ENCODE measurements at places on chromosomes 4 and X. TPM values are rescaled to one million over a fixed set of nuclear protein-coding genes. Genes with fewer than 3 reads are reported as not detected.

The RBMXL3 gene
- not detected for total RNA-seq

The PIGA gene
- total RNA-seq: 4.0 TPM

The GPR119 gene
- total RNA-seq: 1.5 TPM

The SUPT20HL1 gene
- not detected for total RNA-seq

DNA sequence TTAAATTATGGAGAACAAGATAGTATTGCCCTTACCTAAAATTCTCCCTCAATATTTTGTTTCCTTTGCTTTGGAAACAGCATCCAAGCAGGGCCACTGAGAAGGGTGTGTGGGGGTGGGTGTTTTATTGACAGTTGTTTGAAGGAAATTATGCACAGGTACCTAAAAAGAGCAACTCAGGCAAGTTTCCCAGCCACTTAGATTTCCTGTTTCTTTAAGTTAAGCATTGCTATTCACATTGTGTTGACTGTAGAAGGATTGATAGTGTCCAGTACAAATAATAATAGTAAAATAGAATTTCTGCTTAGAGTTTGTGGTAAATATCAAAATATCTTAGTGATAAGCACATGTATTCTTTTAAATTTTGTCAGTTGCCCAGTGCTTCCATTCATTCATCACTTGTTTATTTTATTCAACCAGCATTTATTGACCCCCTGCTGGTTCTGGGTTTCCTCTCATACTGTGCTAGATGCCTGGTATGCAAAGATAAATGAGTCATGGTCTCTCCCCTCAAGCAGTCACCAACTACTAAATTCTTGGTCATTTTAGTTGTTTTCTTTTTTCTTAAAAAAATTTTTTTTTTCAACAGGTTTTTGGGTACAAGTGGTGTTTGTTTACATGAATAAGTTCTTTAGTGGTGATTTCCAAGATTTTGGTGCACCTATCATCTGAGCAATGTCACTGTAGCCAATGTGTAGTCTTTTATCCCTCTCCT, 50.0 kb downstream of the GALNT7 start:
- no peak overlapping the region for H3K27ac ChIP-seq
- H3K4me3 ChIP-seq: no peak overlapping the region
- H3K27me3 ChIP-seq: no peaks in the 10 kb centered on the region
- H3K4me1 ChIP-seq: no peaks in the 10 kb centered on the region
- no peak for DNase-seq

DNA sequence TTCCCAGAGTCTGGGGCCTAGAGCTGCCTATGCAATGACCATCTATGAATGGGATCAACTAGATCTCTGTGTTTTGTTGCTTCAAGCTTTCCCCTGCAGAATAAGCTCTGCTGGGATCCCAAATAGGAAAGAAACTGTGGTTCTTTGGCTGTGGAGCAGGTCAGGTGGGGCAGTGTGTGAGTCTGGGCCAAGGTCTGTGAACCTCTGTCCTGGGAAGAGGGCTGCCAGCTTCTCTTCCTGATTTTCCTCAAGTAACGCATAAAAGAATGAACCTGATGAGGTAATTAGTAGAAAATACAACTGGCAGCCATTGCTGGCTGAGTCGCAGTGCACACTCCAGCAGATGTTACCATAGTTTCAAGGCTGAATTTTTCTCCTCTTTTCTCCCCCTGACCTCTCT, 4.6 kb upstream of the PIN4 start:
- no peaks in the 10 kb centered on the region for H3K36me3 ChIP-seq
- no peak overlapping the region for H3K4me3 ChIP-seq
- H3K27ac ChIP-seq: no peak overlapping the region
- H3K27me3 ChIP-seq: peaks cover 3% of the 10 kb centered on the region

DNA sequence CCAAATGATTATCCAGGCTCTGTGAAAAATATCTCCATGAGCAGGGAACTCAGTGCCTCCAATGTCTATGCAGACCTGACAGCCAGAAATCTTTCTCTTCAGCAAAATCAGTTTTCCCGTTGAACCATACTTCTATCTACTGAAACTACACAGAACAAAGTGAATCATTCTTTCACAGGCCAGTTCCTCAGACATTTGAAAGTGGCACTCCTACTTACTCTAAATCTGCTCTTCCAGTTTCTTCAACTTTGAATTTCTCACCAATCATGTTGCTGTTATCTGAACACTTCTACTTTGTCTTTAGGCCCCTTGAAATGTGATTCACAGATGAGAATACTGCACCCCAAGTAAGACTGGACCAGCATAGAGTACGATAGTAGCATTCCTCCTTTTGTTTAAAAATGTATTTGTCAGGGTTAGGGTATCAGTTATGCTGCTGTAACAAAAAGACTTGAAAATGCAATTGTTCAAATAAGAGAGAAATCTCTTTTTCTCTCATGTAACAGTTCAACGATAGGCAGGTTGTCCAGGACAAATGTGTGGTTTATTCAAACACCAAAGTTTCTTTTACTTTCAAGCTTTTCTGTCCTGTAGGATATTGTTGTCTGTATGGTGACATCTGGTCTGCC, 210.6 kb upstream of the KLF3 start:
- no peaks in the 10 kb centered on the region for H3K36me3 ChIP-seq
- no peak overlapping the region for H3K4me3 ChIP-seq
- no peak for DNase-seq
- H3K27ac ChIP-seq: no peak overlapping the region
- no peaks in the 10 kb centered on the region for H3K27me3 ChIP-seq

DNA sequence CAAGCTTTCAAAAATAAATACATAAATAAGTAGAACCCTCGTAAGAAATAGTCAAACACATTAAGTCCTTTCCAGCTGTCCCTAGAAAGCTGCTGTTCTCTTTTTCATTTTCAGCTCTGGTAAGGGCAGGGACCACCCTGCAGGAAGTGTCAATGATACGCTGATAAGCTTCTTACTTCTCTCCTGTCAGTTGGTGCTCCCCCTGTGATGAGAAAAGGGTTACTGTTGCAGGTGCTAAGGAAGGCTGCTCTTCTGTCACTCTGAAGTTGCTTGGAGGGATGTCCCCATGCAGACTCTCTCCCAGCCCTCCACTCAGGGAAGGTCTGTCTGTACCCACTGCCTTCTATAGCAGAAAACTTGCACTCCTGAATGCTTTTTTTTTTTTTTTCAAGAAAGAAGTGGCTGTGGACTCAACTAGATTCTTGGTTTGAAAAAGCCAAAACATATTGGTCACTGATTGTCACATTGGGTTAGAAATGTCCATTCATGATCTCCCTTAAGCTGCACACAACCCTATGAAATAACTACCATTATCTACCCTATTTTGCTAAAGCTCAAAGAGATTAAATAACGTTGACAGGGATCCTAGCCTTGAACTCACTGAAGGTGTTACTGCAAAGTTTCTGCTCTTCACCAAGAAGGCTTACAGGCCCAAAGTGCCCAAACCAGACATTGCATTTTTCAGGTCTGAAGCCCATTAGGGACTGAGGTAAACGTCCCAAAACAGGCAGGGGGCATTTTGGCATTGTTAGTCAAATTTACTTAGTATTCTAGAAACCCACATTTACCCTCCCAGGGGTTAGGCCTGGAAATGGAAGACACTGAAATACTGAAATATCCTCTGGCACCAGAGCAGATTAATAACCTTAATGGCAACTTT, 1.2 kb downstream of the CXCL3 start:
- no peak overlapping the region for H3K4me3 ChIP-seq
- no peak for DNase-seq
- no peaks in the 10 kb centered on the region for H3K36me3 ChIP-seq
- H3K27me3 ChIP-seq: no peaks in the 10 kb centered on the region

DNA sequence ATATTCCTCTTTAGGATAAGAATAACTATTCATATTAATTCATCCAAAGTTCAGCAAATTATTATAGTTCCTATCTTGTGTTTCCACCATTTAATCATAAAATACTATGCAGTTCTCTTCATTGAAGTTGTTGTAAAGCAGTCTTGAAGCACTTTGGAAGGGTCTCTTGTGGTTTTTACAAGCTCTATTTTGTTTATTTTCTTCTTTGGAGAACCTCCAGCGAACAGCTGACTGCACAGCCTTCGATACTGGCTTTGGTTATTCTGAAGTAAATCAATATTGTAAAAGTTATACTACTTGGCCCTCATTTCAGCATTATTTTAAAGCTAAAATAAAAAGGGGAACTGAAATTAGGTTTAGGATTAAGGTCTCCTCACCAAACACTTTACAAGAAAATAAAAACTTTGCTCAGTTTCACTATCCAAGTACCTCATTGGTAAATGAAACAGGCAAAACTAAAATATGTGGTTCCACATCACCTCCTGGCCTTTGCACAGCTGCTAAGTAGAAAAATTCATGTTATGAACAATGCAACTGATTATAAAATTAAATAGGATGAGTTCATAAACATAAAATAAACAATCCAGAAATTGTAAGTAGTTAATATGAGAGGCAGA, 1629.2 kb upstream of the ADGRL3 start:
- no peaks in the 10 kb centered on the region for H3K27me3 ChIP-seq
- H3K27ac ChIP-seq: no peak overlapping the region
- no peaks in the 10 kb centered on the region for H3K36me3 ChIP-seq
- no peaks in the 10 kb centered on the region for H3K4me1 ChIP-seq
- H3K4me3 ChIP-seq: no peak overlapping the region
- no peak for DNase-seq

DNA sequence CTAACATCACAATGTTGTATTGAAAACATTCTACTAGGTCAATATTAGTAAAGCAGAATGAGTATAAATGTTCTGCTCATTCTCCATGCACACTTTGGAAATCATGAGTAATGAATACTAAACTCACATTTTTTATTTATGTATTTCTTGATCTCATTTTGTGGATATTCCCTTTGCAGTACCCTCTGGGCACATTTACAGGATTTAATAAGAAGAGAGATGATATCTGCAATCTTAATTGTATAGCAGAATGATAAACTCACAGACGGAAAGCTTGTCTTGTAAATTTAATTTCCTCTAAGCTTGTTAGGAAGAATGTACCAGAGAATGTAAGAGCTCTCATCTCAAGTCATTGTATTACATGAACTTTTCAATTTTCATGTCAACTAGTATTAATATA, 1279.7 kb downstream of the PCDH7 start:
- H3K4me1 ChIP-seq: no peaks in the 10 kb centered on the region
- H3K27me3 ChIP-seq: no peaks in the 10 kb centered on the region
- H3K4me3 ChIP-seq: no peak overlapping the region
- DNase-seq: no peak
- no peak overlapping the region for H3K27ac ChIP-seq
- H3K36me3 ChIP-seq: no peaks in the 10 kb centered on the region

DNA sequence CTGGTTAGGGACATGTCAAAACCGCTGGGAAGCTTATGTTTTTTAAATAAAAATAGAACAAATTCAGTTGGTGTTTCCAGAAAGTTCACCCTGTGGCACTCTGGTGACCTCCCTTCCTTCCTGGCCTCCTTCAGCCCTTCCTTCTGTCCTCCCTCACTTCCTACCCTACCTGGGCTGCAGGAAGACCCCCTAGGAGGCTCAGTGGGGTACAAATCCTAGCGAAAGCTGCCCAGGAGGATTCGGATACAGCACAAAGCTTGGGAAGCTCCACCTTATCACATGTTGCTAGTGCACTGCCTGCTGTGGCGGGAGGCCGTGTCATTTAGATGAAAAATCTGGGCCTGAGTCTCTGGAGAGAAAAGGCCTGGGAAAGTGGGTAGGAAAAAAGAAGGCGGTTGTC, 60.5 kb downstream of the FHDC1 start:
- DNase-seq: no peak
- H3K4me3 ChIP-seq: no peak overlapping the region
- no peaks in the 10 kb centered on the region for H3K27me3 ChIP-seq
- no peaks in the 10 kb centered on the region for H3K4me1 ChIP-seq

DNA sequence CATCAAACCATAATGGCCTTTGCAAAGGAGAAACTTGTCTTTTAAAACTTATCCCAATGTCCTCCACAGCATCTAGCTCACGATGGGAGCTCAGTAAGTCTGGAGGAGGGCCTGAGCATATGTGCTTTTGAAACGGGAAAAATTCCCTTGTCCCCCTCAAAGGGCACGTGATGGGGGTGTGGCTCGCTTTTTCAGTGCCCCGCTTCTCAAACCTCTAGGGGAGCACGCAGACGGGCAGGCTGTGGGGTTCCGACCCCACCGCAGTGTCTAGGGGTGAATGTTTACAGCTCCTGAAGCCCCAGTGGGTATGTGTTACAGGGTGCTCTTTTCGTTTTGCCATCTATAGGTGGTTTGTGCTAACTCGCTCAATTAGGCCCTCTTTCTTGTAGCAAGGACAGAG, 31.2 kb downstream of the SLITRK2 start:
- no peaks in the 10 kb centered on the region for H3K27me3 ChIP-seq
- no peaks in the 10 kb centered on the region for H3K4me1 ChIP-seq
- DNase-seq: no peak

DNA sequence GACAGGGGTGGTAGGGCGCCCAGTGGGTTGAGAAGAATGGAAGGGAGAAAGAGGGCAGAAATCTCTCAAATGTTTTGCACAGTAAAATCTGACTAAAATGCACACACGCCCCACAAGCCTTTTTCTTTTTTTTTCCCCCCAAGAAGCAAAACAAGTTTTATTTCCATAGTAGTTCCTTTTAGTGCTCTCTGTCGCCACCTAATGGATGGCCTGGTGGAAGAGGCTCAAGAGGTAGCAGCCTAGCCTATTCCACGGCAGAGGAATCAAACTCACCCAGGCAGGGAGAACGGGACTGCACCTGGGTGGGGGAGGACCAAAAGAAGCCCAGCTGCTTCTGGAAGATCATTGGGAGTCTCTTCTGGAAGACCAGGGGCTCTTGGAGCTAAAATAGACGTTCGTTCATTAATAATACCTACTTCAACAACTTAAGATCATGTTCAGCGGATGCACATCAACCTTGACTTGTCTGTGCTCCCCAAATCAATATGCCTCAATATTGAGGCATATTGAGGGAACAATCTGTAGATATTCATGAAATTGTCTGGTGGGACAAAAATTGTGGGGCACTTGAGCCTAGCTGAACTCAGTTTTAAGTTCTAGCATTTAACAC, 31.6 kb upstream of the IRAK1 start:
- H3K4me1 ChIP-seq: peaks cover 11% of the 10 kb centered on the region
- DNase-seq: peak; percentile 68
- H3K4me3 ChIP-seq: no peak overlapping the region
- no peak overlapping the region for H3K27ac ChIP-seq
- H3K27me3 ChIP-seq: no peaks in the 10 kb centered on the region
- no peaks in the 10 kb centered on the region for H3K36me3 ChIP-seq

DNA sequence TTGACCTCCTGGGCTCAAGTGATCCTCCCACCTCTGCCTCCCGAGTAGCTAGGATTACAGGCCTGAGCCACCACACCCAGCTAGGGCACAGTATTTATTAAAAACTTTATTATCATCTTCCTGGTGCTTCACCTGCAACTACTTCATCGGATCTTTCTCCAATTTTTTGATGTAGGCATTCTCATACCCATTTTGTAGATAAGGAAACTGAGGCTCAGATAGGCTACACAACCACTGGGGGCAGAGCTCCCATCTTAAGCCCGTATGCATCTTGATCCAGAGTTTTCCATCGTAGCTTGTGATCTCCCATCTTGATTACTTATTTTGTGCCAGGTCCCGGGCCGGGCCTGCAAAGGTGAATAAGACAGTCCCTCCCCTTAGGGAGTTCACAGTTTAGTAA, 68.1 kb upstream of the BCOR start:
- no peak for DNase-seq
- H3K4me1 ChIP-seq: no peaks in the 10 kb centered on the region
- no peaks in the 10 kb centered on the region for H3K27me3 ChIP-seq
- no peak overlapping the region for H3K27ac ChIP-seq
- H3K36me3 ChIP-seq: no peaks in the 10 kb centered on the region
- no peak overlapping the region for H3K4me3 ChIP-seq
